ENCODE measurements at places on chromosomes 12 and 14.

DNA sequence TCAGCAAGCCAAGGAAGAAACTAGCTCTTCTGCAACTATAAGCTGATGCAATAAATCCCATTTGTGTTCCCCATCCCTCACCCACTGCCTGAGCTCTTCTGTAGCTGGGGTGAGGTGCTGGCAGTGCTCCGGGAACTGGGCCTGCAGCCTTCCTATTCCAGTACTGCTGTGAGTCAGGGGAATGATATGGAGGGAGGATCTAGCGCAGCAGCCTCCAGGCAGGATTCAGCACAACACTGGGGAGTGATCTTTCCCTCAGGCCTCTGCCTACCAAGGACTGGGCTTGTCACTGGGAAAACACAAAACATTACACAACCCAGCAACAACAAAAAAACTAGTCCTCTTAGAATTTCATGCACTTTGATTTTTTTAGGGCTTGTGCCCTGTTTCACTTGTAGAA lies 58.7 kb downstream of the ST8SIA1 start:
- DNase-seq, result no peak

- no peak for DNase-seq
These were observed 47.5 kb downstream of the MRPL42 start for GRCh38 chr12:93514853-93515252.

- DNase-seq, result no peak
These were observed 3.9 kb upstream of the RARG start for GRCh38 chr12:53235742-53236442.

DNA sequence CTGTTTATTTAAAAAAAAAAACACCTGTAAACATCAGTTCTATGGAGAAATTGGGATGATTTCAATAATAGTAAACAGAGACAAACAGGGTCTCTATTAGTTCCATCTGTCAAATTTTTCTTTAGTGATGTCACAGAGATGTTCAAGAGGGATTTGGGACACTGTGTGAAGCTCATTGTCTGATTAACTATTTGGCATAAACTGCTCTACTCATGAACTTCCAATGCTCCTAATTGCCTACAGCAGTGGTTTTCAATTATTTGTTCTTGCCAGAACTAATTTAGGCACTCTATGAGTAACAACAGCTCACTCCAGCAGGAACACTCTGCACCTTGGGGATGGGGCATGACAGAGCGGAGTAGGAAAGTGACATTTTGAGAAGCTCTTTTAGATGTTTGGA lies 250.1 kb upstream of the PRKD1 start:
- DNase-seq, result no peak

DNA sequence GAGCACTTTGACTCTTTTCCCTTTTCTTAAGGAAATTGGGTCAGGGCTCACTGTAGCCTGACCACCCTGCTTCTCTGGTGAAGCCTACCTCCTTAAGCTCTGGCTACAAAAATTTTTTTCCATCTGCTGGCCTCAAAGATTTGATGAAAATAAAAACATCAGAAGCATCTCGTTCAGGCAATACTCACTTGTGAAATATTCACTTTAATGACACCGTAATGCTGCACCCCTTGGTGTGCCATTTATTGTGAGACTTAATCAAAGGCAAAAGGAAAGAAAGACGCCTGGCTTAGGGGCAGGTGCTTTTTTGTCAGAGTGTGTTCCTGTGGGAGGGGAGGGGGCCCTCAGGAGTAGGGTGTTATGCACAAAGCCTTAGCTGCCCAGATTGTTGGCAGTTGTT lies 155.0 kb upstream of the TMPO start:
- DNase-seq, result no peak

GRCh38 chr14:103730490-103731035 lies 15.0 kb downstream of the ZFYVE21 start:
- no peak for DNase-seq

DNA sequence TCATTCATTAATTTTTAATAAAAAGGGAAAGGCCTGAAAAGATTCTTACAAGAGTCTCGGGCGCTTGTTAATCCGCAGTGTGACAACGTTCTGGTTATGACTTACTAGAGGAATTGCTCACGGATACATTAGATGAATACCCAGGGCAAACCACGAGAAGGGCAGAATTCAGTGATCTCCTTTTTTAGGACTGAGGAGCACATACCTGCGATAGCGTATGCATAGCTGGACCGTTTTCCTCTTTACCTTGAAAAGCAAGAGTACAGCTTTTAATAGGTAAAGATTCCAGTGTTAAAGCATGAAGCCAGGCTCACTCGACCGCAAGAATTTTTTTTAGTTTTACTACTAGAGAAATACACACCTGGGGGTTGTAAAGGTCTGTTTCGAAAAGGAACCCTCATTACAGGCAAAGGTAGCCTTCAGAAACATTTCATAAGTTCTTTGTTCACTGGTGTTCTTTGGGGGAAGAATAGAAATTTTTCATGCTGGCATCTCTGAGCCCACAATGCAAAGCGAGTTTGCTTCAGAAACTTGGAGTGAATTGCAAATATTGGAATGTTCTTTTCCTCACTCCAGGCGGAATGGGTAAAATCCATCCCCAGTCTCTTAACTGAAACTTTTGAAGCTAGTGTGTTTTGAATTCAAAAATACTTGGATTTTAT lies 953 bp downstream of the MAPK1IP1L start:
- DNase-seq, result no peak

- no peak for DNase-seq
These were observed 1.5 kb upstream of the KANSL2 start for GRCh38 chr12:48683534-48683933.

- DNase-seq, result no peak
These were observed 127.0 kb downstream of the RPAP3 start for GRCh38 chr12:47578836-47579235.

DNA sequence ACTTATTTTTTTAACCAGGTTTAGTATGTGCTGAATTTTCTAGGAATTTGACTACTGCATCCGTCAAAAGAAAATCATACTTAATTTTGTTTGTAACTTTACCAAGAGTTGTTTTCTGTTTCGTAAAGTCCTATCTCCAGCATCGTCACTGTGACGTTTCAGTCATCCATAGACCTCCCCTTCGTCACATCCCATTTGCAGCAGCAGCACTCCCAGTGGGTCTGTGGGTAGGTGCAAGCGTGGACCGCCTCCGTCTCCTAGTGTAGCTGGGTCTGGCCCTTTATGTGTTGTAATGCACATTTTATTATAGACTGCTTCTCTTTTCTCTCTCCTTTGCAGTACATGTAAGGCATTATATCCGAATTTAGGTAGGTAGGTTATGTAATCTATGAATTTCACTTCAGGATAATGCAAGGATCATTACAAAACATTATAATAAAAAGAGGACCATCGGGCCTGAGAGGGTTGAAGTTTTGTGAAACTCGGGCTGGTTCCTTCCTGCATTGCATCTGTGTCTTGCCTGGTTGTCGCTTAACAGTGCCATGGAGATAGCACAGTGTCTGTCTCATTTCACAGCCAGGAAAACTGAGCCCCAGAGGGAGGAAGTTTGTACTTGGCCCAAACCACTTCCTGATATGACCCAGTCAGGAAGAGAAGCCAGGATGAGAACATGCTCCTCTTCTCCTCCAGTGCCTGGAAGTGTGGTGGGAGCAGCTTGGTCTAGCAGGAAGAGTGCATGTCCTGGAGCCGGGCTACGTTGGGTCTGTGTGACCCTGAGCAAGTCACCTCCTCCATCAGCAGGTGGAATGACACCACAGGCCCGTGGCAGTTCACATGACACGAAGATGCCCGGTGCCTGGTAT lies 41.3 kb downstream of the EVL start:
- DNase-seq, result no peak

GRCh38 chr12:69619050-69619449 lies 8.3 kb upstream of the LRRC10 start:
- DNase-seq, result no peak

DNA sequence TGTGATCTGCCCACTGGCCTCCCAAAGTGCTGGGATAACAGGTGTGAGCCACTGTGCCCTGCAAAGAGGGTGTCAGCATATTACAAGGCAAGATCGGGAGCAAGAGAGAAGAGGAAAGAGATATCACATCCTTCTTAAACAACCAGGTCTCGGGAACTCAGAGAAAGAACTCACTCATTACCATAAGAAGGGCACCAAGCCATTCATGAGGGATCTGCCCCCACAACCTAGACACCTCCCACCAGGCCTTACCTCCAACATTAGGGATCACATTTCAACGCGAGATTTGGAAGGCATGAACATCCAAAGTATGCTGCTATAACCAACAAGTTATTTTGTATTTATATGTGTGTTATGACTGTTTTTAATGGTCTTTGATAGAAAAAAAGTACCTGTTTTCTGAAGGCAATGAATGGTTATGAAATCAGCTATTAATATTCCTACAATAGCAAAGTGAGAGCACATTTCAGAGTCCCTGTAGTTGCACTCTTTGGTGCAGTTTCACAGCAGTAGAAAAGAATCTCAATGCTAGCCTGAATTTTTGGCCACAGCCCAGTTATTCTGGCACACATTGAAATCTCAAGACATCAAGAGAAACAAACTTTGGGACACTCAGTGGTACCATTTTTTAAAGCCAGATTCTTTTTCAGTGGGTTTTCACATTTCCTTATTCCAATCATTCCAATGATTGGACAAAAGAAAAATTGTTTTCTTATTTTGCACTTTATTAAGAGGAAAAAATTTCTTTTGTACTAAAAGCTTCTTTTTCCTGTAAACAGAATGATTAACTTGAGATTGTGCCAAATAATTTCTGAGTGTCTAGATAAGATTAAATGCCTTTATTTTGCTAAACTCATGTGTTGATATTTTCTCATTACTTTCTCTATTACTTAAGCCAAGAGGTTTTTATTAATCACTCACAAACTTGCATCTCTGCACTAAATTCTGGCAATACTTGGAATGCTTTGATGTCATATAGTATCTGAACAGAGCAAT lies 582.6 kb upstream of the ATP2B1 start:
- no peak for DNase-seq

DNA sequence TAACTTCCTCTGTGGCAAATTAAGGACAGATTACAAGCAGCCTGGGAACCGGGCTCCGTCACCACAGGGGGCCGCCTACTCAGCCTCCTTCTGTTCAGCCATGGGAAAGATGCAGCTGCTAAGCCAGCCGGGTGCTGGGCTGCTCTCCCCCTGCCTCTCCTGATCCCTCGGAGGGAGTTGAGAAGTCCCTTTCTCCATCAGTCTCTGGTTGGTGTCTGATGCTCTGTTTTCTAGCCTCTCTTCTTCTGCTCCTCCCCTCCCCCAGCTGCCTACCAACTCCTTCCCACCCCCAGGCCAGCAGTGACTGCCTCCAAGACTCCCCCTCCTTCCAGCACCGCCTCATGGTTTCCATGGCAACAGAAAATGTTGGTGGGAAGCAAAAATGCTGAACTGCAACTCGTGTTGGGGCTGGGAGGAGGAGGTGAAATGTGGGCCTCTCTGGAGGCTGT lies 486.7 kb downstream of the APAF1 start:
- DNase-seq, result no peak

DNA sequence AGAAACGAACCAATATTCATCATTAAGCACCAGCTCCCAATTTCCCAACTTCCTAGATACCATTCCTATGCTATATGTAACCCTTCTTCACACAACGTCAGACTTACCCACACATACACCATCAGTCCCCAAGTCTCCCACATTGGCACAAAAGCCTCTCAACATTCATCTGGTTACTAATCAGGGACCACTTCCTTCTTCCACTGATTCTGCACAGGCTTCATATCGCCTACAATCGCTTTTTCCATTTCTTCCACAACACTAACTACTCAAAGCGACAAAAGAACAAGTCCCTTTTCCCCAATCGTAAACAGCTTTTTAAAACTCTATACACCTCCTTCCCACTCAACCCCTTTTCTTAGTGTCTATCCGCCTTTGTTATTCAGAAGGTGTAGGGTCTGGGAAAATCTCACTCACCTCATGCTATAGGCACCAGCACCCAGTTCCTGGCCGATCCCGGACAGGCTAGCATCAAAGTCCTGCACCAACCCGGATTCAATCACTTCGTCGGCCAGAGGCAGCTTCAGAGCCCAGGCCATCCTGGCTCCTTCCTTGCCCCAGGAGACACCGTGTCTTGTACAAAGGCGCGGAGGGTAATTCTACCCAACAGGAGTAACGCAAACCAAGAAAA lies 936 bp downstream of the TFCP2 start:
- no peak for DNase-seq

GRCh38 chr12:12024911-12025682 lies 45.6 kb upstream of the BCL2L14 start:
- DNase-seq, result no peak

- no peak for DNase-seq
These were observed 79.9 kb downstream of the BCL11B start for GRCh38 chr14:99192028-99192621.

GRCh38 chr12:41795051-41795600 lies 349.5 kb downstream of the GXYLT1 start:
- no peak for DNase-seq

- DNase-seq, result no peak
These were observed 23.9 kb downstream of the NID2 start for GRCh38 chr14:52044791-52045522.

- DNase-seq, result no peak
These were observed 1004.2 kb upstream of the SEL1L start for GRCh38 chr14:82537831-82538230.

DNA sequence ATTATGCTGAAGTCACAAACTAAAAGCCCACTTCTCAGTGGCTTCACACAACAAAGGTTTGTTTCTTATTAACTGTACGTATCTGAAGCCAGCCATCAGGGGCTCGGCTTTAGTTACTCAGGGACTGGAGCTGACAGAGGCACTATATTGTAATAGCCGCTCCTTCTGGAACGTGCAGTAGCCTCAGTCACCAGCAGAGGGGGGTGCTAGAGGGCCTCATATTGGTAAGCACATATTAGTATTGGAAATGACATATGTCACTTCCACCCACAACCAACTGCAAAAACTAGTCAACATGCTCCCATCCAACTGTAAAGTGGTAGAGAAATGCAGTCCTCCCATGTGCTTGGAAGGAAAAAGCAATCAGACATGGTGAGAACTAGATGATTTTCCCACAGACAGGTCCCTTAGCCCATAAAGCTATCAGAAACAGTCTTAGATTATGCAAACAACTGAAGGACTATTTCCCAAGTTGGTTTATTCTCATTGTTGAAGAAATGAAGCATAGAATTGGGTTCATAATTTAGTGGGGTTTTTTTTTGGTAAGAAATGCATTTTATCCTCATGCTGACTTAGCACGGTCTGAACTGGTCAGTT lies 183.6 kb upstream of the G2E3 start:
- DNase-seq, result no peak

- no peak for DNase-seq
These were observed 6.1 kb downstream of the CFAP73 start for GRCh38 chr12:113155646-113156045.

DNA sequence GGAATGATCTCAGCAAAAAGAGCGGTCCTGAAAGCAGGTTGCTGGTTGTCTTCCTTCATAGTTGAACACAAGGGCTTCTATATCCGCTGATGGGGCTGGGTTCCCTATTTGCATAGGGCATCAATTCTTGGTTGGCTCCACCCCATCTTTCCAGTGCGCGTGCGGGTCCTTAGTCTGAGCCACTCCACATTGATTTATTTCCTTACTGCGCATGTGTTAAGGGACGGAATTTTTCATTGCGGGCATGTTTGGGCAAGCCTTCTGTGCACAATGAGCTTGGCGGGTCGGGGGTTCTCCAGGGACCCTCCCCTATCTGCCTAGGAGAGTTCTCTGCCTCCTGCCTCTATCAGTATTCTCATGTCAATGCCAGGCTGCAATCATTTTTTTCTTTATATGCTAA lies 21.2 kb upstream of the DLGAP5 start:
- DNase-seq, result no peak

- no peak for DNase-seq
These were observed 108.7 kb downstream of the PTGER2 start for GRCh38 chr14:52422650-52423356.

All from cerebellar nuclear complex (tissue), 1 donor.